ENCODE measurements at places on chromosomes 16 and 17.

DNA sequence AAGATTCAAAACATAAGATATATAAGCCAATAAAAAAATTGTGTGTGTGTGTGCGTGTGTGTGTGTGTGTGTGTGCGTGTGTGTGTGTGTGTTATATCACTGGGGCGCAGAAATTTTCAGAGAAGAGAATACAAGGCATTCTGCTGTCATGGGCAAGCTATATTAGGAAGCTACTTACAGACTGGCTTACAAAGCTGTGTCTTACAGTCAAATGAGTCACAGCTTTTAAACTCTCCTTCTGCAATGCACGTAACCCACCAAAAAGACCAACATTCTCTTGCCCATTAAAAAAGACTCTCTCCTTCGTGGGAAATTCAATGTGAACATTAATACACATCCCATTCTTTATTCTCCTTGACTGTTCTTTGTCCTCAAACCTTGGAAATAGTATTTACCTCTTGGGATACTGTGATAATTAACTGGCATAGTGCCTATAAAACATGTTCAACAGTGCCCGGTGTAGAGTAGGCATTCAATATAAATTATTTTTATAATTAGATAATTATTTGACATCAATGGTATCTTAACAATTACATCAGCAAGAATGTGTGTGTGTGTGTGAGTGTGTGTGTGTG, 860.4 kb upstream of the SOX9 start:
- no peak for DNase-seq

DNA sequence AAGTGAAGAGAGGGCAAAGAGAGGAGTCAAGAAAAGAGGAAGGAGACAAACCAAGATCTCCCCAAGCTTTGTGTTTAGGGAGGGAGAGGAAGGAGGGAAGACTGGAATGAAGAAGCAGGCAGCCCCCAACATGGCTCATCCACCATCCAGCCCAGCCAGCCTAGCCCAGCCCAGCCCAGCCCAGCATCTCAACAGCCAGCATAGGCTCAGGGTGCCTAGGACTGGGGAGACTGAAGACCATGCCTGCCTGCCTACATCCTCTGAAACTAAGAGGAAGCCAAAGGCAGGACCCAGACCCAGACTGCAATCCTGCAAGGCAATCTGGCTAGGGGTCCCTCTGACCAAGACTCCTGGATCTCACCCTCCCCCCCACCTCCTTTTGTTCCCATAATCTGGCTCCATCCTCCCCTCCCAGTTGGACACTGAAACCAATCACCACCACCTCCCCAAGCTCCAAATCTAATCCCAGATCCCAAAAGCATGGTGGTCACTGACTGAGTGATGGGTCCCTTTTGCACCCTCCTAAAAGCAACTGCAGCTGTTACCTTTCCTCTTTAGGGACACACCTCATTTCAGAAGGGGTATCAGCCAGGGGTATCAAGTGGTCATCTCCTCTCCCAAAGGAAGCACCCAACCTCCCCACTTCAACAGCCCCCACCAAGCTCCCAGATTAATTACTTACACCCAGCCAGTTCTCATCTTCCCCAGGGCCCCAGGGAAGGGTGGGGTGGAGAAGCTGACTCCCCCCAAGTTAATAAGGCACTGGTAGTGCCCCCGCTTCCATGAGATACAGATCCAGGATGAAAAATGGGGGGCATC, 1.2 kb downstream of the HDAC5 start:
- DNase-seq, result no peak

GRCh38 chr17:5399767-5400166, 19.7 kb downstream of the NUP88 start:
- no peak for DNase-seq

DNA sequence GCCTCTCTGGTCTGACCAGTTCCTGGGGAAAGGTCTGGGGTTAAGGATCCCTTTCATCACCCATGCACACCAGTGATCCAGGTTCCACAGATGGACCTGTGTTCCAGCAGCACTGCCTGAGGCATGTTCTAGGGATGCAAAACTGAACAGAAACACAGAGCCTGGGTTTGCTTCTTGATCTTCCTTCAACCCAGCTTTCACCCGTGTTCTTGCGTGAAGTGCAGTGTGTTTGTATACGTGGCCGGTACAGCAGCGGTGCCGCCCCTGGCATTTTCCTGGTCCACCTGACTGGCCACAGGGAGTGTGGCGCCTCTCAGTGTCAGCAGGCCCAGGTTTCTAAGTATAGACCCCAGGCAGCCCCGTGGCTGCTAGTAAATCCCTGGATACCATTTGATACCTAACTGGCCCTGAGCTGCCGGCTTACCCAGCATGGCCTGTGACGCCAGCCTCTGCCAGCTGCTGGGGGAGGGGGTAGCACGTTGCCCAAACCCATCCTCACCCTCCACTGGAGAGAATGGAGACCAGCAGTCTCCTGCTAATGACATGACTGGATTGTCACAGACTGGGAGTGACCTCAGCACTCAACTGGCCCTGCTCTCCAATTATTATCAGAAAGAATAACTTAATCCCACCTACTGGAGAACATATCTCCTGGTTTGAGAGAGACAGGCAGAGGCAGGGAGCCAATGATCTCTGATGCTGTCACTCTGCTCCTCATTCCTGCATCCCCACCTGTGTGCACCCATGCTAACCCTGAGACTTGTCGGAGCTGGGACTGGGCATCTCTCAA, 59.2 kb upstream of the LGALS9 start:
- no peak for DNase-seq

GRCh38 chr16:6016530-6017184, 919.1 kb upstream of the EEF2KMT start:
- DNase-seq, result peak; percentile 4

GRCh38 chr16:27816561-27816960, 247.0 kb downstream of the GSG1L start:
- no peak for DNase-seq

- DNase-seq, result no peak
Measured at GRCh38 chr16:49608779-49609178, 235.2 kb downstream of the C16orf78 start.

- DNase-seq, result no peak
Measured at GRCh38 chr17:80559825-80560251, 15.2 kb downstream of the RPTOR start.

- no peak for DNase-seq
Measured at GRCh38 chr17:21174713-21175112, 39.2 kb downstream of the TMEM11 start.
